ENCODE measurements at places on chromosomes 2 and 18.
A peak's percentile ranks its signal among the peaks of the same experiment; 100 is the strongest.

DNA sequence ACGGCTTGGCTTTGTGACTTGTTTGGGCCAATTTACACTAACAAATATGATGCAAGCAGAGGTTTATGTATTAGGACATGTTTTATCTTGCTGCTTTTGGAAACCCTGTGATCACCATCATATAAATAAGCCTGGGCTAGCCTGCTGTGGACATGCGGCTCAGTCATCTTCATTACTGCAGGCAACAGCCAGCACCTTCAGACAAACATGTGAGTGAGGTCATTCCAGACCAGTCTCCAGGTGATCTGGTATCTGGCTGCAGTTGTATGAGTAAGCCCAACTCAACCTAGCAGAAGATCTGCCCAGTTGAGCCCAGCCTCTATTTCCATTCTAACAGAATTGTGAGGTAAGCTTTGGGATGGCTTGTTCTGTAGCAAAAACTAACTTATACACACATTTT is 254.6 kb upstream of the ATP5MC3 start:
- no peak for DNase-seq

- DNase-seq = no peak
Observed at GRCh38 chr2:62661263-62661635, 44.3 kb upstream of the EHBP1 start.

DNA sequence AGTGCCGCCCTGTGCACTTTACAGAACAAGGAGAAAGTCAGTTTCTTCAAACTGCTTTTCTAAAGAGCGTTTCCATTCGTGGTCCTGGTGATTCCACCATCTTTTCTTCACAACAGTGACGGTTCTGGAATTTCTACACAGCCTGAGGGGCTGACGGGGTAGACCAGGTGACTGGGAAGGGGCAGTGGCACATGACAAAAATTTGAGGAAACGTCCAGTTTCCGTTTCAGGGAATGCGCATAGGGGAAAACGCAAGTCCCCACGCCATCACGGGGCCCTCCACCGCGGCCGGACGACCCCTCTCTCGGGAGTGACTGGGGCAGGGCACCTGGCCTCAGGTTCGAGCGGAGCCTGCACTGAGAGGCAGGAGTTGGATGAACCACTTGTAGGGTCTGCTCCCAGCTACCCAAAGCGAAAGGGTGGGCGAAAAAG is 980 bp upstream of the SPTBN1 start:
- no peak for DNase-seq

DNA sequence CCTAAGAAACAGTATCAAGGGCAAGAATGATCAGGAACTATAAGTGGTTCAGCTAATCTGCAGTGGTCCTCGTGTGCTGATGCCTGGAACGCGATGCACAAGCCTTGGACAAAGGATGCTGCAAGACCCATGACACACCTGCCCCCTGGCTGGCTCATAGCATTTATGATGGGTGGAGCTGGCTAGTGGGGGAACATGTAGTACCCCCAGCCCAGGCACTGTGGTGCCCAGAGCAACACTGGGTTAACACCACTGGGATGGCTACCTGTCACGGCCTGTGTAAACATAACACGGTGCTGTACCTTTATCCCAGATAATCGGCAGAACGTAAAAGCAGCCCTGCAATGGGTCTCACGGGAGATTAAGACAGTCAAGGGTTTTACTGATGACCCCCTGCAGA is 60.3 kb upstream of the PEX13 start:
- DNase-seq = no peak

GRCh38 chr18:28019425-28020108 is 157.4 kb downstream of the CDH2 start:
- no peak for DNase-seq

- no peak for DNase-seq
Observed at GRCh38 chr2:156190517-156190916, 142.0 kb downstream of the NR4A2 start.

DNA sequence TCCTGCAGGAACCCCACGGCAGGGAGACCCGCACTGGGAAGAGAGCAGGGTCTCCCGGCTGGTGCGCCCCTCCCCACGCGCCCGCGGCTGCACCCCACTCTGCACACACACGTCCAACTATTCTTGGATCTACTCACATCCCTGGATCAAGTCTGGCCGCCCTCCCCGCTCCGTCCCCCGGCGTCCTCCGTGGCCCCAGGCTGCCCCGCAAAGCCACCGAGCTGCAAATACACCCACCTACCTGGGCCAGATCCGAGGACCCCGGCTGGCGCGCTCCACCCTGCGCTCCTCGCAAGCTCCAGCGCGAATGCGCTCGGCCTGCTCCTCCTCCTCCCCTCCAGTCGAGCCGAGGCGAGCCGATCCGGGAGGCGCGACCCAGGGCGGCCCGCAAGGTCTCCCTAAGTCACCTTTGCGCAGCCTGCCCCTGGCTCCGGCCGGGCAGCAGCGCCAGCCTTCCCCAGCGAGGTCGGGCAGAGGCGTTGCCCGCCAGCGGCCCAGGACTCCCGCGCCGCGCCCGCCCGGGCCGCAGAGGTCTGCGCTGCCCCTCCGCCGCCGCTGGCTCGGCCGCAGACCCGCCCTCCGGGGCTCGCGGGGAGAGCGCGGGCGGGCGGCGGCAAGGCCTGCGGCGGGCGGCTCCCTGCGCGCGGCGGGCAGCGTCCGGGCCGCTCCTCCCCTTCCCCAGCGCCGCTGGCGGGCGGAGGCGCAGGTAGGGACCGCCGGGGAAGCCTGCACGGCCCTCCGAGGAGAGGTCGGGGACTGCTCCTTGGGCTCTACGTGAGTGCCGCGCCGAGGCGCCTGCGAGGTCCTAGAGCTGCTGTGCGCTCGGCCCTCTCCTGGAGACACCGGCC is 126.0 kb downstream of the OSBPL1A start:
- peak; percentile 49 for DNase-seq

GRCh38 chr2:128605421-128605820 is 286.8 kb upstream of the HS6ST1 start:
- DNase-seq = no peak

GRCh38 chr2:190325588-190325987 is 6.0 kb upstream of the HIBCH start:
- no peak for DNase-seq

DNA sequence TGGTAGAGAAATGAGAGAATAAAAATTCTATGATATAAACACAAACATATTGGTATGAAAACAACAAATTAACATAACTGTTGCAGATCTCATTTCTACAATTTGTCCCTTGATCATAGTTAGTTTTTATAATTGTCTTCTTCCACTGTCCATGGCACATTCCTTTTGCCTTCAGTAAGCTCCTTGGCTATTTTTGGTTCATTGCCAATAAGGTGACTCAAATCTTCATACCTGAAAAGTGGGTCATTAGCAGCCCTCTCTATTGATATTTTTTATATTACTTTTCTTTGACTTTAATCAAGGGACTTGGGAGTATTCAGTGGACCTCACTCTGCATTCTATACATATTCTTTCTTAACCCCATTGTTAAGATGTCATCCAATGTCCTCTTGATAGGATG is 552.9 kb downstream of the TDRD15 start:
- DNase-seq = no peak

Data from activated CD4-positive, alpha-beta T cell treated with anti-CD3 and anti-CD28 coated beads for 48 hours (primary cell).